A549 treated with CORT108297 at 1 μM for 4 hours (cell line): ENCODE measurements at places on chromosomes 1 and 21. TPM values are rescaled to one million over a fixed set of nuclear protein-coding genes. Genes with fewer than 3 reads are reported as not detected.

CD5L gene
- total RNA-seq = not detected in 5 replicates

PADI4 gene
- not detected in 5 replicates for total RNA-seq

FAM78B gene
- total RNA-seq = 0.12 to 0.46 TPM (median 0.33 TPM) in 5 replicates

PRAMEF17 gene
- not detected in 5 replicates for total RNA-seq

OR2T33 gene
- total RNA-seq = not detected in 5 replicates

TCHH gene
- total RNA-seq = 0.20 to 0.26 TPM (median 0.24 TPM) in 5 replicates

MYBPHL gene
- total RNA-seq = 0.37 TPM in 1 of 5 replicates, not detected in the others

C4BPB gene
- total RNA-seq = 1.4 to 1.8 TPM (median 1.6 TPM) in 5 replicates

FCGR3A gene
- not detected in 5 replicates for total RNA-seq

FCGR1A gene
- total RNA-seq = not detected in 5 replicates

OR2L5 gene
- total RNA-seq = not detected in 5 replicates

DDR2 gene
- total RNA-seq = 0.25 to 0.42 TPM (median 0.37 TPM) in 5 replicates

NUP210L gene
- not detected in 5 replicates for total RNA-seq

PKP1 gene
- 0.03 to 0.05 TPM (median 0.05 TPM) in 5 replicates for total RNA-seq

PKLR gene
- 0.05 TPM in 1 of 5 replicates, not detected in the others for total RNA-seq

PPIE gene
- total RNA-seq = 39.7 to 42.5 TPM (median 40.8 TPM) in 5 replicates

HSD3B1 gene
- total RNA-seq = not detected in 5 replicates

BSND gene
- total RNA-seq = 0.02 TPM in 1 of 5 replicates, not detected in the others

PIGV gene
- 5.8 to 7.4 TPM (median 6.7 TPM) in 5 replicates for total RNA-seq

HES5 gene
- not detected in 5 replicates for total RNA-seq

SEMA6C gene
- 1.3 to 2.5 TPM (median 1.9 TPM) in 5 replicates for total RNA-seq

MROH7 gene
- not detected in 5 replicates for total RNA-seq

BLACAT1 gene
- 0.02 TPM in 1 of 5 replicates, not detected in the others for total RNA-seq

SYDE2 gene
- 0.67 to 0.94 TPM (median 0.86 TPM) in 5 replicates for total RNA-seq

PDZK1 gene
- total RNA-seq = 0.66 to 0.99 TPM (median 0.77 TPM) in 5 replicates

SCP2 gene
- total RNA-seq = 44.7 to 68.5 TPM (median 46.5 TPM) in 5 replicates

HAX1 gene
- total RNA-seq = 93.9 to 107 TPM (median 96.3 TPM) in 5 replicates

GUCA2A gene
- total RNA-seq = not detected in 5 replicates

GBP6 gene
- not detected in 5 replicates for total RNA-seq

CELF3 gene
- 0.04 TPM in 1 of 5 replicates, not detected in the others for total RNA-seq

MYOG gene
- total RNA-seq = not detected in 5 replicates

FAAH gene
- 0.74 to 1.1 TPM (median 0.89 TPM) in 5 replicates for total RNA-seq

UMODL1 gene
- not detected in 5 replicates for total RNA-seq

DAB1 gene
- total RNA-seq = not detected in 5 replicates

L1TD1 gene
- total RNA-seq = not detected in 5 replicates

B3GALT5 gene
- 0.22 to 0.32 TPM (median 0.25 TPM) in 5 replicates for total RNA-seq

OR2T29 gene
- not detected in 5 replicates for total RNA-seq

CR1L gene
- total RNA-seq = 0.16 TPM in 1 of 5 replicates, not detected in the others

LORICRIN gene
- total RNA-seq = not detected in 5 replicates

MNDA gene
- total RNA-seq = not detected in 5 replicates

OR10Z1 gene
- not detected in 5 replicates for total RNA-seq

FCRLA gene
- total RNA-seq = 0.06 to 0.10 TPM in 2 of 5 replicates, not detected in the others
